ENCODE measurements at places on chromosomes 2 and 18.

- no peak for DNase-seq
Observed at GRCh38 chr2:124542932-124543640, 518.0 kb downstream of the CNTNAP5 start.

GRCh38 chr18:49677081-49677480 lies 115.2 kb downstream of the LIPG start:
- no peak for DNase-seq

DNA sequence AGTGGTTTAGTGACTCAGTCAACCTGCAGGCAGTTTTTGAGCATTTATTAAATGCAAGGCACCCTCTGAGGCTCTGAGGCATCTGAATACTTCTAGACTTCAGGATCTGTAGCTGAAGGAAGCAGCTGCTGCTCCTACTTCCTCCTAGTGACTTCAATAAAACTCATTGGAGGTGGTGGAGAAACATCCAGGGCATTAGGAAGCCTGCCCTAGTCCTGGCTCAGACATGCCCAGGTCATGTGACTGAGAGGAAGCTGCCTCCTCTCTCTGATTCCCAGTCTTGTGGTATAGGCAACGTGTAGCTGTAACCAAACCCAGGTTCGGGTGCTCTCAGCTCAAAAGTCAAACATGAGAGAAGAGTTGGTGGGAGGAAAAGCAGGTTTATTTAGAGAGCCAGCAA lies 287.2 kb upstream of the GYPC start:
- no peak for DNase-seq

- no peak for DNase-seq
Observed at GRCh38 chr2:162838136-162838497, 450 bp downstream of the KCNH7 start.

DNA sequence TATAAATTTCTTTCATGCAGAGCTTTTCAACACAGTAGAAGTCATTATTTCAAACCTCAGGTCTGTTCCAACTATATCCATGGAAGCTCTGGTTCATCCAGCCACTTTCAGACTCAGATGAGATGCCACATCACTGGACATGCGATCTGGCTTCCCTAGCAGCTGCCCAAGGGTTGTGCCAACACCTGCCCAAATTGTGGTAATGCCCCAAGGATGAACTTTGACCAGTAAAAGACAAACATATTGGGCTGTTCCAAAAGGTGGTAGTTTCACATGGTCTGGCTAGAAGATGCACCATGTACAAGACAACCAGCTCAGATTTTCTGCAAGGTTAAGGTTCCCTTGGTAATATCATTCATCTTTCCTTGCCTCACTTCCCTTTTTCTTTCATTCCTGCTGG lies 101.9 kb downstream of the THADA start:
- DNase-seq = no peak

DNA sequence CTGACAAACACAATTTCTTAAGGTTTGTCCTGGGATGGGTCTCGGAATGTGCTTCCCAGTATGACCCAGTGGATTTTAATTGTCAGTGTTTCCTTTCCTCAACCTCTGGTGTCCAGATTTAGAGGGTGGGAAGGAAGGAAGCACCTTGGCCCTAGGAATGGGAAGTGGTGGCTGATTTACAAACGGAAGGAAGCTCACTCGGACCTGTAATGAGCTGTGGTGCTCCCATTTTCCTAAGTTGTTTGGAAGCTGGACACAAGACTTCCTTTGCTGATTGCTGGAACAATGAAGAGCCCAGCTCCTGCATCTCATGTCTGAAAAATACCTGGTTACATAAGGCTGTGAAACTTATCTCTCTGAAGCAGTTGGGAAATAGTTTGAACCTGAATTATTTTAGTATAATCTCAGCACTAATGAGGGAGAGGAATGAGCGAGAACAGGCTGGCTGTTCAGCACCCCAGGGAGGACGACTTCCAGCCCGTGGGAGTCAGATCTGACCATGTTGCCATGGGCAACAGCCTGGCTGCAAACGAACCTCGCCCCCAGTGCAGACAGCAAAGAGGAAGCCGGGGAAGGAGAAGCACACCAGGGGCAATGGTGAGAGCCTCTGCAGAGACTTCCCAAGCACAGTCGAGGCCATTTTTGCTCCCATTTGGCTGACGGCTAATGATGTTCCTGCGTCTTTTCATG lies 74.4 kb upstream of the ASB18 start:
- no peak for DNase-seq

- DNase-seq = peak; percentile 28
Observed at GRCh38 chr2:201639205-201639604, 4.1 kb downstream of the TMEM237 start.

- DNase-seq = no peak
Observed at GRCh38 chr2:141941210-141941714, 189.6 kb downstream of the LRP1B start.

DNA sequence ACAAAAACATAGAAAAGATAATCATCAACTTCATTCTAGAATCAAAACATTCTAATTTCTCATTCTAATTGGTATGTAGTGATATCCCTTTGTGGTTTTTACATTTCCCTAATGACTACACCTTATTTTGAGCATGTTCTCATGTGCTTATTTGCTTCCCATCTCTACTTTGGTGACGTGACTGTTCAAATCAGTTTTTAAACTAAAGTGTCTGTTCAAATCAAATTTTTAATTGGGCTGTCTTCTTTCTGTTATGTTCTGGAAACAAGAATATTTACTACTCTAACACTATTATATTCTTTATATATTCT lies 45.5 kb downstream of the YES1 start:
- DNase-seq = no peak

GRCh38 chr18:68735483-68736343 lies 20.8 kb upstream of the TMX3 start:
- DNase-seq = peak; percentile 45

GRCh38 chr18:10410472-10411308 lies 43.7 kb upstream of the APCDD1 start:
- no peak for DNase-seq

GRCh38 chr2:230690439-230690838 lies 22.2 kb upstream of the CAB39 start:
- no peak for DNase-seq
